Stimulated activated CD8-positive, alpha-beta memory T cell treated with anti-CD3 and anti-CD28 coated beads, Interleukin-4, amount 100 ng/mL, for 4 hours (primary cell): ENCODE measurements at places on chromosomes 7 and 10.

DNA sequence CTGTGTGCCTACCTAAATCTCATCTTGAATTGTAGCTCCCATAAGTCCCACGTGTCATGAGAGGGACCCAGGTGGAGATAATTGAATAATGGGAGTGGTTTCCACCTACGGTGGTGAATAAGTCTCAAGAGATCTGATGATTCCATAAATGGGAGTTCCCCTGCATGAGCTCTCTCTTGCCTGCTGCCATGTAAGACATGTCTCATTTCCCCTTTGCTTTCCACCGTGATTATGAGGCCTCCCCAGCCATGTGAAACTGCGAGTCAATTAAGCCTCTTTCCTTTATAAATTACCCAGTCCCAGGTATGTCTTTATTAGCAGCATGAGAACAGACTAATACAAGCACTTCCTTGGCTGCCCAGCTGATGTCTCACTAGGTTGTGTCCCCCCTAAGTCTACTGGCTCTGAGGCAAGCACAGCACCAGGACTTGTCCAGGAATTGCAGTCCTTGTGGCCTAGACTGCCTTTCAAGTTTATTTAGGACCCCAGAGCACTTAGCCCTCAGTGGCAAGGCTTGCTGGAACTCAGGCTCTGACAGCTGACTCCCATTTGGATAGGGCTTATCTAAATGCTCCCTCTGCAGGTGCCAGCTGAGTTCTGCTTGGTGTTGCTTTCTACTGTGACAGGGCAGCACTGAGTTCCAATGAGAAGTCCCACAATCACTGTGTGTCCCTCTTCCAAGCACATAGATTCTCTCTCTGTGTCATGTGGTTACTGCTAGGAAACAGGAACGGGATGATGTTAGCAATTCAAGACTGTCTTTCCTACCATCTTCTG, 59.0 kb upstream of the TAS2R16 start:
- DNase-seq = no peak

DNA sequence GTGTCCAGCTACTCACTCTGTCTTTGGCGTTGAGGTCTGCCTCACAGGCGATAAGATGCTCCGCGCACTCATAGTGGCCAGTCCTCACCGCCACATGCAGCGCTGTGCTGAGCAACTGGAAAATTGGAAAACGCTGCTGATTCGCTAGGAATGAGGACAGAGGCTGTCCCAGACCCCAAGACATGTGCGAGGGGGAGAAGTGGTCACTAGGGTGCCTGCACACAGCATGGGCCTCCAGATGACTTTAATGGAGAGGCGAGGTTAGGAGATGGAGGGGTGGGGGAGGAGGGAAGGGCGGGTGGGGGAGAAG, 5.2 kb downstream of the ANKRD1 start:
- no peak for DNase-seq

DNA sequence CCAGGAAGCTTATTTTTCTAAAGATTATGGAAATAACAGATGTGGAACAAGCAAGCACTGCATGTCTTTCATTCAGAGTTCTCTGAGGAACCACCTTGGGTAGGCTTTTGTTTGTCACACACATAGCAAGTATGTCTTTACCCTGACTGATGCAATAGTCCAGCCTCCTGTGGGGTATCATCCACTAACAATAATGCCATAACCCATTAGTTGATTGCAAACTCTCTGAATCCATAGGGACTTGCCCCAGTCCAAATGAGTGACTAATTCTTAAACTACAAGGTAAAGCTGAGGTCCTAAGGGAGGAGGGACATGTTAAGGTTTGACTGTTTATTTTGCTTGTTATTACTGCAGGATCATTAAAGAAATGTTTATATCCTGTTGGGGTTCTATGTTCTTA, 151.4 kb upstream of the PRPS1L1 start:
- no peak for DNase-seq

- DNase-seq = no peak
These were observed 158.4 kb upstream of the TMEM72 start for GRCh38 chr10:44752451-44753441.

GRCh38 chr7:92557808-92558362, 29.3 kb downstream of the RBM48 start:
- no peak for DNase-seq

DNA sequence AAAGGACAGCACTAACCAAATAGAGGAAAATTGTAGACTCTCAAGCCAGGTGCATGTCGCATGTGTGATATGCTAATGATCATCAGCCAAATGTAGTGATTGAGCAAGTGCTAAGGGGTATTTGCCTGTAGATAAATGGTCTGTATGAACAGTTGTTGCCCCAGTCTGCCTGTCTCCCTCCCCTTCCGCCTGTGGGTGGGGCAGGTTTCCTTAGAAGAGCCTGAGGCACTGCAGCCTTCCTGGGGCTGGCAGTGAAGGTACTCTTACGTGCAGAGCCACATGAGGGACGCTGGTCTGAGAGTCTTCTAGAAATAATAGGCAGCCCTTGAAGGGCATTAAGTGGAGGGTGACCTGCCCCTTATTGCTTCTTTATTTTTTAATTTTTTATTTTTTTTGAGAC, 152.1 kb downstream of the SNX10 start:
- no peak for DNase-seq

DNA sequence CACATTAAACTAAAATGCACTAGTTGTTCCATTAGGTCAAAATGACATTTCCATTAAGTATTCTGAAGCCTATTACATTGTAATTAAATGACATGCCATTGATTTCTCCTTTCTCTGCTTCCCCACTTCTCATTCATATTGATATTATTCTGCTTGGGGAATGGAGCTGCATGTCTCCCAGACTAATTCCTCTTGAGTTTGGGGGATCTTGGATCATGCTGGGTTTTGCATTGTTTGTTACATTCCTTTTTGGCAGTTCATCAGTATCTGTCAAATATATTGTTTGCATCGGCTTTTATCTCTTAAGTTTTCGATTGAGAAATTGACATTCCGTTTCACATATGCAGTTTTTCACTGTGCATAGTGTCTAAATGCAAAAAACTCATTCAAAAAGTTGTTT, 65.1 kb upstream of the CYP26C1 start:
- no peak for DNase-seq

- DNase-seq = no peak
These were observed 94.9 kb downstream of the PTPRE start for GRCh38 chr10:128001849-128002248.

- no peak for DNase-seq
These were observed 103.1 kb downstream of the SLC25A13 start for GRCh38 chr7:96218664-96219243.

DNA sequence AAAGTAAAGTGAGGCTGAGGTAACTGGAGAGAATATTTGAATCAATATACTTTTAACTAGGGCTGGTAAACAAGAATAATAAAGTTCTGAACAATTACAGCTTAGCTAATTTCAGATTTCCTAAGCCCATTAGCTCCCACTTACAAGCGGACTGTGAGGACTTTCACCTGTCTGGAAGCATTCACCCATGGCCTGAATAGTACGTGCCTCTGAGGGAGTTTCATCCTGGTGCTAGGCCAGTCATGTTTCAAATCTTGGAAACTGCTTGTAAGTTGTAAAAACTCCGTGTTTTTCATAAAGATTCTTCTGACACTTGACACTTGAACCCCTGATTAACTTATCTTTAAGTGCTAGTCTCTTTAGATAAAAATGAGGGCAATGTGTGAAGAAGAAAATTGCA, 975.2 kb upstream of the GHITM start:
- no peak for DNase-seq

DNA sequence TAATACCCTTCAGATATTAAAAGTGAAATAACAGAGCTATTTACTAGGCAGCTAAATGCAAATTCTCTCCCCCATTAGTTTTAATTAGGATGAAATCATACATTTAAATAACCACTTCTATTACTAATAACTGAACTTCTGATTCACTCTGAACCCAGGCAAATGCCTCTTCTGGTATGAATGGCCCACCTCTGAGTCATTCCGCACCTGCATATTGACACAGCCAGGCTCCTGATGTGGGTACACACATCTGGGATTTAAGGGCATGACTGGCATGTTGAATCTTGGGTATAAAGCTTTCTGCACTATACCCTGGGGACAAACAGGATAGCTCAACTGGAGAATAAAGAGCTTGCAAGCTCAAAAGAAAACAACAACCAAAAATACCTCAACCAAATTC, 140.9 kb downstream of the AUTS2 start:
- no peak for DNase-seq

- DNase-seq = no peak
These were observed 13.7 kb downstream of the SCART1 start for GRCh38 chr10:133467286-133467911.

DNA sequence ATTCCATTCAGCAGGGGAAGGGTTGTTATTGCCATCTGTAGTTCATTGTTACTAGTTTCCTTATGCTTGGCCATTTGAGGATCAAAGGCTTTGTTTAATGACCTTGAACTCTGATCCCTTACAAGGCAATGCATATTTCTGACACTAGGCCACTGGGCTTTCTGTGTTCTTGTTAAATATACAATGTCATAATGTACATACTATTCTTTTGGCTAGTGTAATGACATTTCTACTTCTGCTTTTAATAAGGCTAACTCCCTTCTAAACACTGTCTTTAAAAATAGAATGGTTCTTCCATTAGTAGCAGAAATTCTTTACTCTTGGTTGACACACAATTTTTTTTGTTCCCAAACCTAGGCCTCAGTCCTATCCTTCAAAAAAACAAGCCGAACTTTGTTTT, 86.6 kb downstream of the BBS9 start:
- no peak for DNase-seq

- DNase-seq = no peak
These were observed at the start of gene CDK5 for GRCh38 chr7:151057506-151057988. CDK5 (minus strand) TSS chr7:151057897; CDS start chr7:151057848, 49 bp downstream.

- no peak for DNase-seq
These were observed 1.1 kb downstream of the WASL start for GRCh38 chr7:123747620-123748141.

DNA sequence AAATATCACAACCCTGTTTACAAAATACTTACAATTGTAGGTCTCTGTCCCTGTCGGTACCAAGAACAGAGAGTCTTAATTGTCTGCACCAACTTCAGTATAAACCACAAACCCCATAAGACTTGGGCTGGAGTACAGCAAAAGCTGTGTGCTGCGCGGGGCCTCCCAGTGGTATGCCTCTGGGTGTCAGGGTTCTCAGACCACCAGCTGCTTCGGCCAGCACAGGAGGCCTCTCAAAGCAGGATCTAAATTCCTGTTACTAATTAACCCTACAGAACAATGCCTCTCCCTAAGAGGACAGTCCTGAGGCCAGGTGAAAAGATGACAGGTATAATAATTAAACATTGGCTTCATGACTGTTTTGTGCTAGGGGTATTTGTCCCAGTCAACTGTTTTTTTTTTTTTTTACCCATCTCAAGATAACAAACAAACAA, 957 bp upstream of the SVIL start:
- DNase-seq = no peak

- DNase-seq = no peak
These were observed 32.7 kb upstream of the STEAP4 start for GRCh38 chr7:88339195-88339922.

- no peak for DNase-seq
These were observed 19.2 kb downstream of the LEP start for GRCh38 chr7:128260069-128260795.

- DNase-seq = no peak
These were observed 138.9 kb upstream of the CDK13 start for GRCh38 chr7:39811161-39811614.
